Activated CD4-positive, alpha-beta memory T cell treated with anti-CD3 and anti-CD28 coated beads, Interleukin-2, amount 10 ng/mL, durations not matched to agents 7 days and 5 days (primary cell): ENCODE measurements at places on chromosomes 7 and 10.

GRCh38 chr7:12609561-12609960 is 39.0 kb downstream of the SCIN start:
- DNase-seq: no peak
- H3K4me1 ChIP-seq: no peaks in the 10 kb centered on the region
- peaks cover 12% of the 10 kb centered on the region for H3K27me3 ChIP-seq
- H3K4me3 ChIP-seq: no peak overlapping the region
- H3K36me3 ChIP-seq: no peaks in the 10 kb centered on the region

DNA sequence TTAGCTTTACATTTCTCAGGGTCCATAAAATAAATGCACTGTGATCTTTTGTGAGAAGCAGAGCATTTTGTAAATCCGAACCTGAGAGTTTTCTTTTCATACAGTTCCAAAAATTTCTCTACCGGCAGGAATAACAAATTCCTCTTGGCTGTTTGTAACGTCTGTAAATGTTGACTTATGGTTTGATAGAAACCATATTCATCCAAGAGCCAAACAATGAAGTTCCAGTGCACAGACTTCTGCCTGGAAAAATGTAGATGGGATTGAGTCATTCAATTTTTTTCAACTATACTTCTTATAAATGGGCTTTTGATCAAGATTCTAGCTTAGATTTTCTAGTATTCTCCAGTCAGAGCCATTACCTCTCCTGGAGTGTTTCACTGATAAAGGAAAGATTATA is 530.6 kb downstream of the TFEC start:
- no peak overlapping the region for H3K27ac ChIP-seq
- no peak overlapping the region for H3K4me3 ChIP-seq
- no peak for DNase-seq
- no peaks in the 10 kb centered on the region for H3K36me3 ChIP-seq
- peaks cover 3% of the 10 kb centered on the region for H3K27me3 ChIP-seq
- no peaks in the 10 kb centered on the region for H3K4me1 ChIP-seq

GRCh38 chr7:80415522-80415921 is 96.3 kb downstream of the GNAT3 start:
- H3K4me1 ChIP-seq: no peaks in the 10 kb centered on the region
- no peak overlapping the region for H3K4me3 ChIP-seq
- H3K27ac ChIP-seq: no peak overlapping the region

GRCh38 chr10:68330852-68331454 is 911 bp upstream of the HNRNPH3 start:
- H3K27me3 ChIP-seq: no peaks in the 10 kb centered on the region
- H3K4me3 ChIP-seq: peak overlapping the region; percentile 100
- peak; percentile 17 for DNase-seq
- H3K27ac ChIP-seq: peak overlapping the region; percentile 100
- peaks cover 35% of the 10 kb centered on the region for H3K36me3 ChIP-seq

- peaks cover 35% of the 10 kb centered on the region for H3K27me3 ChIP-seq
- no peak overlapping the region for H3K27ac ChIP-seq
- no peak for DNase-seq
- H3K4me3 ChIP-seq: no peak overlapping the region
- no peaks in the 10 kb centered on the region for H3K36me3 ChIP-seq
Observed at GRCh38 chr10:4755286-4755989, 70.6 kb upstream of the AKR1E2 start.

- peaks cover 21% of the 10 kb centered on the region for H3K27me3 ChIP-seq
- H3K4me1 ChIP-seq: peaks cover 9% of the 10 kb centered on the region
- peak; percentile 24 for DNase-seq
- H3K36me3 ChIP-seq: no peaks in the 10 kb centered on the region
- no peak overlapping the region for H3K4me3 ChIP-seq
Observed at GRCh38 chr7:155591055-155591775, 44.9 kb upstream of the CNPY1 start.

GRCh38 chr7:101590663-101591435 is 38.2 kb downstream of the MYL10 start:
- no peaks in the 10 kb centered on the region for H3K27me3 ChIP-seq
- H3K27ac ChIP-seq: no peak overlapping the region
- no peak overlapping the region for H3K4me3 ChIP-seq
- no peak for DNase-seq
